ENCODE measurements at places on chromosomes 16 and 17.

DNA sequence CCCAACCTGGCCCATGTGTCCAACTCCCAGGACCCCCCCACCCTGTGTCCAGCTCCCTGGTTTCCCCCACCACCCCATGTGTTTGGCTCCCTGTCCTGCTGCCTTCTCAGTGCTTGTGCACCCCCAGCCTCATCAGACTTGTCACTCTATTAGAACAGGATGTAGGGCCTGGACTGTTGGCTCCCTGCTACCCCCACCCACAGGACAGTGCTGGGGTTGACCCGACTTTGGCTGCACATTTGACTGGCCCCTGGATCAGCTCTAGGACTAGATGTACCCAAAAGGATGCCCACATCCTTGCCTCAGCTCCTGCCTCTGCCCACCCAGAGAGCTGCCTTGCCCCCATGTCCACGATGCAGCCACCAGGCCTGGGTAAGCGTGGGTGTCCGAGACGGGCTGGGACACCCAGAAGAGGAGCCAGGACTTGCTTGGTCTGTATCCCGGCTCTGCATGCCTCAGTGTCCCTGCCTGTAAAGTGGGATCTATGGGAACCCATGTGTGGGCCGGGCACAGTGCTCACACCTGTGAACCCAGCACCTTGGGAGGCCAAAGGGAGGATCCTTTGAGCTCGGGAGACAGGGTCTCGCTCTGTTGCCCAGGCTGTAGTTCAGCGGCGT, 1.5 kb upstream of the CCDC57 start:
- DNase-seq, result no peak

DNA sequence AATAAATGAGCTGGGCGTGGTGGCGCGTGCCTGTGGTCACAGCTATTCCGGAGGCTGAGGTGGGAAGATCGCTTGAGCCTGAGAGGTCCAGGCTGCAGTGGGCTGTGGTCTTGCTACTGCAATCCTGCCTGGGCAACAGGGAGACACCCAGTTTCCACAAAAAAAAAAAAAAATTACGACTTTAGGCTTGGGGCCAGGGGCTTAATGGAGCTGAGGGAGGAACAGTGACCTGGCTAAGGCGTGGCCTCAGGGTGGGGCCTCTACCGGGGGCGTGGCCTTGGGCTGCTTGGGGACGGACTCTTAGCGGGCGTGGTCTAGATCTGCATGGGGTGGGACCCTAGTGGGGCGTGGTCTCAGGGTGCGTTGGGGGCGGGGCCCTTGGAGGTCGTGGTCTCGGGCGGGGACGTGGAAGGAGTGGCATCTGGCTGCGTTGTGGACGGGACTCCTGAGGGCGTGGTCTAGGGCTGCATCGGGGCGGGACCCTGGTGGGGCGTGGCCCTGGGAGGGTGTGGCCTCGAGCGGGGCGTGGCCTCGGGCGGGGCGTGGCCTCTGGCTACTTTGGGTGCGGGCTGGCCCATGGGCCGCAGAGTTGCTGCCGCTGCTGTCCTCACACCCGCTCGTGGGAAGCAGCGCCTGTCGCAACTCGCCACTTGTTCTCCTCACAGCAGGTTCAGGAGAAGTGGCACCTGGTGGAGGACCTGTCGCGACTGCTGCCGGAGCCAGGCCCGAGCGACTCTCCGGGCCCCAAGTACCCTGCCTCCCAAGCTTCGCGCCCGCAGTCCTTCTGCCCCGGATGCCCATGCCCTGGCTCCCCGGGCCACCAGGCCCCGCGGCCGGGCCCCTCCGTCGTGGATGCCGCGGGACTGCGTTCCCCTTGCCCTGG, 5.8 kb upstream of the C17orf99 start:
- DNase-seq, result peak; percentile 88

DNA sequence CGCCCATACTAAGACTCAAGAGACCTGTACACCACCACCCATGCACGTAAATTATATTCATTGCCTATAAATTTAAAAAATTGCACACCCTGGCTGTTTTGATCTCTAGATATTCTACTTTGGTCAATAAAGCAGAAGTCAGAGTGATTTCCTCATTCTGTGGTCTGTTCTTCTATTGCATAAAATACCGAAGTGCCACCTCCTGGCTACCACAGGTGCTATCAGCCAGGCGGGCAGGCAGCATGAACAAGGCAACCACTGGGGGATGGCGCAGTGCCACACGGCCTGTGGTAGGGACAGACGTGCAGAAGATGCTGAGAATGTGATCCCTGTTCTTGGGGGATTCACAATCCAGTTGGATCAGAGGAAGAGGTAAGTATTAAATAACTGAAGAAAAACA, 122.3 kb downstream of the CDK5R1 start:
- peak; percentile 59 for DNase-seq

DNA sequence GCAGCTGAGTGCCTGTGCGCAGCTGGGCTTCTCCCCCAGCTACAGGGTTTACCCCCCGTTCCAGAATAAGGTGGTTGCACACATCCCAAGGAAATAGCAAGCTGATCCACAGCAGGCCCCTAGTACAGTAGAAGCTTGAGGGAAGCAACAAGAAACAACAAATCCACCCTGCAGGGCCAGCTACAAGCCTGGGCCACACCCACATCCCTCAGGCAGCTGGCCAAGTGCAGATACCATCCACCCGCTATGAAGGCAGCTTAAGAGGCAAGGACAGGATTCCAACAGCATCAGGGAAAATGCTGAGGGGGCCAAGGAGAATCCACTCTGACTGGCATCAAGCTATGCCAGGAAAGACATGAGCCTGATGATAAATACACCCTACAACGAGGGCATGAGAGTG, 66.9 kb upstream of the RCVRN start:
- DNase-seq, result no peak

- no peak for DNase-seq
These were observed 5.7 kb upstream of the TVP23A start for GRCh38 chr16:10824111-10824893.

DNA sequence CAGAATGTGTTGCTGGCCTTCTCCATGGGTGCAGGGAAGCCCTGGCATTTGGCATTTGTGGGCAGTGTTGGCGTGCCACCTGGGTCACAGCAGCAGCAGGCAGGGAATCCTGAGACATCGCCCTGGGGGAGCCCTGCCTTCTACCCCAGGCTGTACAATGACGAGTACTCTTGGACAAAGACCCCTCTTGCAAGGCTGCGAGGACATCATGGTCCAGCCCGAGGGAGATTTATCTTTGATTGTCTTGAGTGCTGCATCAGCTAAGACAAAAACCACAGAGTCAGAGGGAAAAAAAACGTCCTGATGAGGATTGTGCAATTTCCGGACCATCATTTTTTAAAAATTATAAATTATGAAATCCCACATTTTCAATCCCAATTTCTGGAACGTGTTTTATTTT, 3.7 kb downstream of the CRISPLD2 start:
- DNase-seq, result no peak

DNA sequence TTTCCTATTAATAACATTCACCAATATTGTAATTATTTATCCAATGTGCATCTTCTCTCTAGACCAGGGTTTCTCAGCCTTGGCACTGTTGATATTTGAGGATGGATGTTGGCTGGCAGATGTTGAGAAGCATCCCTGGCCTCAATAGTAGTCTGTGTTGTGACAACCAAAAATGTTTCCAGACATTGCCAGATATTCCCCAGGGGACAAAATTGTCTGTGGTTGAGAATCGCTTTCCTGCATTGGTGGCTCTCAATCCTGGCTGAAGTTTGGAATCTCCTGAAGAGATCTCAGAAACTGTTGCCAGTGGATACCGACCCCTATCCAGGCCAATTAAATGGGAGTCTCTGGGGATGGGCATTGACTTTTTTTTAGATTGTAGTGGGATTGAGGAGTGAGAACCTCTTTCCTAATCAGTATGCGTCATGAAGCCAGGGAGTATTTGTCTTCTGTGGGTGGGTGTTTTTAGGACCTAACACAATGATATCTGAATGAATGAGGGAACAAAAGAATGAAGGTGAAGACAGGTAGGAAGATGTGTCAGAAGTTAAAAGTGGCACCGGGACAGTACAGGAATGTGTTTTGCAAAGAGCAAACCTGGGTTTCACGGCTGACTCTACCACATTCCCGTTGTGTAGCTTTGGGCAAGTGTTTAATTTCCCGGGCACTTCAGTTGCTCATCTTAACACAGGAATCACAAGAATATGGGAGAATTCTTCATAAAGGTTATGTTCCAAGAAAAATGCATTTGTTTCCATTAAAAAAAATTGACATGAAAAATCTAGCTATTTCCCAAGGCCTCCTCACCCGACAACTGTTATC, 24.3 kb downstream of the HSD17B2 start:
- no peak for DNase-seq

GRCh38 chr16:55052741-55053415, 122.2 kb downstream of the IRX5 start:
- peak; percentile 7 for DNase-seq

All from HT1080 (cell line).